ENCODE measurements at places on chromosomes 12 and 14. TPM values are rescaled to one million over a fixed set of nuclear protein-coding genes. Genes with fewer than 3 reads are reported as not detected.

DNA sequence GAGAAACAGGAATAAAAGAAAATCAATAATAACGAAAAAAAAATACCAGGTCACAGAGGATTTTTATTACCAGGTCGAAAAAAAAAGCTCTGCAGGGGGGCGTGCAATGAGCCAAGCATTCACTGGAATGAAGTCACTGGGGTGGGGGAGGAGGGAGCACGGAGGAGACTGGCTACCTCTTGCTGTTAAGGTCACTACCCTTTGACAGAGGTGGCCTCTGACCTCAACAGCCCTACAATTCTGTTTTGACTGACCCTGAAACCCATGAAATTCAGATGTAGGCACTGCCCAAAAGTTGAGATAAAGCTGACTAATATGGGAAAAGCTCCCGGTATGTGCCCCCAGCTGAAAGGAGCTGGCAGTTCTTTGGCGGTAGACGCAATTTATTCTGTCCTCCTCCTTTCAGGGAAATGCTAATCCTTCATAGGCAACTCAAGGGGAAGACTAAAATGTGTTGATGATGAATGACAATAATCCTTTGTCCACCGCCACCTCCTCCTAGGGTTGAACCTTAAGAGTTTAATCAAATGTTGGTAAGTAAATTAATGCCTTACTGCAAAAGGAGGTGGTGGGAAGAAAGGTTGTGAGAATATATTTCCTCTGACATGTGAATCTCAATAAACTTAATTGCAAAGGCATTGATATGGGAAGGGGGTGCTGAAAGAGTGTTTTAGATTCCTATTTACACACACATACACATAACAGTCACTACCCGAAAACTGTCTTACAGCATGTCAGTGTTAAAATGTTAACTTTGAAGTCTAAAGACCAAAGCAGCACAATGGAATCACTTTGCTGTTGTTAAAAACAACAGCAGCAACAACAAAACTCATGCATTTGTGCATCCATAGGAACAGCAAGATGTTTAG lies 6.3 kb upstream of the RIC8B start:
- no peak overlapping the region for H3K27ac ChIP-seq
- no peaks in the 10 kb centered on the region for H3K36me3 ChIP-seq
- peaks cover 14% of the 10 kb centered on the region for H3K27me3 ChIP-seq
- H3K4me3 ChIP-seq, result no peak overlapping the region

DNA sequence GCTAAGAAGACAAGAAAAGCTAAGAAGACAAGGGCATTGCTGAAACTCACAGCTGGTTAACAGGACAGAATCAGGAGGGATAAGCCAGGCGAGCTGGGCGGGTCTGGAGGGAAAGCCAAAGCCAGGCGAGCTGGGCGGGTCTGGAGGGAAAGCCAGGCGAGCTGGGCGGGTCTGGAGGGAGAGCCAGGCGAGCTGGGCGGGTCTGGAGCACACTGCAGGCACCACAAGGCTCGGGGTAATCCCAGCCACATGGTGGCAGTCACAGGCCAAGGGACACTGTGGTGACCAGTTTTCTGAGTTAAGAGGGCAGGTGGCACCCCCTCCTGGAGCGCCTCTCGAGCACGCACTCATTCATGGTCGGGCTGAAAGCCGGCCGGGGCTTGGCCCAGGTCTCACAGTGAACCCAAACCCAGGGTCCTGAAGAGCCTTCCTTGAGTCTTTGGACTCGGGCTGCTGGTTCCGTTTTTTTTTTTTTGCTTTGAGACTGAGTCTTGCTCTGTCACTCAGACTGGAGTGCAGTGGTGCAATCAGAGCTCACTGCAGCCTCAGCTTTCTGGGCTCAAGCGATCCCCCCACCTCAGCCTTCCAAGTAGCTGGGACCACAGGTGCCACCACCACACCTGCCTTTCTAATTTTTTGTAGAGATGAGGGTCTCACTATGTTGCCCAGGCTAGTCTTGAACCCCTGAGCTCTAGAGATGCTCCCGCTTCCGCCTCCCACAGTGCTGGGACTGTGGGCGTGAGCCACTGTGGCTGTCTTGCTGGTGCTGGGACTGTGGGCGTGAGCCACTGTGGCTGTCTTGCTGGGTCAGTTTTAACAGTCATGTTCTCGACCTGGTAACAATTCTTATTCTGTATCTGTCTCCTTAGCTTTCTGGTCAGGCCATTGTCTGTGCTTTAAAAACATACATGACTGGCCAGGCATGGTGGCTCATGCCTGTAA lies 40.2 kb downstream of the HSP90AA1 start:
- DNase-seq, result no peak
- no peak overlapping the region for H3K4me3 ChIP-seq
- H3K36me3 ChIP-seq, result peaks cover 58% of the 10 kb centered on the region
- H3K4me1 ChIP-seq, result no peaks in the 10 kb centered on the region
- H3K27ac ChIP-seq, result no peak overlapping the region

DNA sequence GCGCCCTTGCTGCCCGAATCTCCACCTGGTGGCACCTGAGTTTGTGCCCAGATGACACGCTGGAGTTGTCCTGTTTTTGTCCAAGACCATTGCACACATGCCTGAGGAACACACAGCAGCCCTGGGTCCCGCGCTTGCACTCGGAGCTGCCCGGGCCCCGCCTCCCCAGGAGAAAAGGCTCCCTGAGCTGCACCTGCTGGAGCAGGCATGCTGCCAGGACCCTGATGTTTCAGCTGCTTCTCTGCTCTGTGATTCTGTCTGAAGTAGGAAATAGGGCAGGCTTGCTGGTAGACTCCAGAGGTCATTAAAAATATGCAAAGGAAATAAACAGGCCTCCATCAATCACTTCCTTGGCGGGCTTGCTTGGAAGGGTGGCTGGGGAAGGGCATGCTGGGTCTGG lies 271.6 kb downstream of the CACNA1C start:
- DNase-seq, result no peak
- no peaks in the 10 kb centered on the region for H3K36me3 ChIP-seq
- no peak overlapping the region for H3K27ac ChIP-seq
- no peaks in the 10 kb centered on the region for H3K4me1 ChIP-seq
- peaks cover 11% of the 10 kb centered on the region for H3K27me3 ChIP-seq

- H3K27ac ChIP-seq, result peak overlapping the region; percentile 98
- DNase-seq, result peak; percentile 33
- H3K4me3 ChIP-seq, result peak overlapping the region; percentile 58
- H3K4me1 ChIP-seq, result peaks cover 59% of the 10 kb centered on the region
- peaks cover 8% of the 10 kb centered on the region for H3K36me3 ChIP-seq
Measured at GRCh38 chr12:108691998-108692808, 39.1 kb downstream of the CORO1C start.

DNA sequence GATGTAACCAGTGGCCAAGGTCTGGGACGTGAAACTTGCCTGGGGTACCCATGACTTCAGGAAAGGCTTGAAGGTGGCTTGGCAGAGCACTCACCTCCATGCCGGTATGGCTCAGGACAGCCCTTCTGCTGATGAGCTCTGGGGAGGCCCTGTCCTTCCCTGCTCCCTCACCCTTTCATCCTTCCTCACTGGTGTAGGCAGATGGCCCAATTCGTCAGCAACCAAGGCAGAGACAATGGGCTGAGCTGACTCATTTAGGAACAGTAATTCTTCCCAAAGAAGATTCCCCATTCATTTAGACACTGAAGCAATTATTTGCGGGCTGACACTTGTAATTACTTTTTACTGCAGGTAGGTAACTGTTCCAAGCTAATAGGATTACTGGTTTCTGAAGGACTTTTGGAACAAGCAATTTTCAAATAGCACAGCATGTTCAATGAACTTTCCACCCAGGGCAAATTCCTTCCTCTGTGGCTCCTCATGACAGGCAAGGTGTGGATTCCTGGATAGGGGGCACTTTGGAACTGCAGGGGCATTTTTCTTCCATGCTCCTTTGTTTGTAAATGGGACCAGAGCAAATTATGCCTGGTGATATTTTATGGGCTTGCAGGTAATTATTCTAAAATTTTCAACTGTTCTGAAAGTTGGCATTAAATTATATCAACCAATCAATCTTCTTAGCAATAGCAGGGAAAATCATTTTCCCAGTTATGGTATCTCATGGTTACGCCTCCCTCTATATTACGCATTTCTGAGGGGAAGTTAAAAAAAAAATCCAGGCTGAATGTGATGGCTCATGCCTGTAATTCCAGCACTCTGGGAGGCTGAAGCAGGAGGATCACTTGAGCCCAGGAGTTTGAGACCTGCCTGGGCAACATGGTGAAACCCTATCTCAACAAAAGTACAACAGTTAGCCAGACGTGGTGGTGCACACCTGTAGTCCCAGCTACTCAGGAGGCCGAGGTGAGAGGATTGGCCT lies 24.1 kb upstream of the NRDE2 start:
- DNase-seq, result no peak
- peaks cover 4% of the 10 kb centered on the region for H3K4me1 ChIP-seq
- no peak overlapping the region for H3K4me3 ChIP-seq
- H3K27me3 ChIP-seq, result no peaks in the 10 kb centered on the region
- H3K36me3 ChIP-seq, result no peaks in the 10 kb centered on the region
- no peak overlapping the region for H3K27ac ChIP-seq

DNA sequence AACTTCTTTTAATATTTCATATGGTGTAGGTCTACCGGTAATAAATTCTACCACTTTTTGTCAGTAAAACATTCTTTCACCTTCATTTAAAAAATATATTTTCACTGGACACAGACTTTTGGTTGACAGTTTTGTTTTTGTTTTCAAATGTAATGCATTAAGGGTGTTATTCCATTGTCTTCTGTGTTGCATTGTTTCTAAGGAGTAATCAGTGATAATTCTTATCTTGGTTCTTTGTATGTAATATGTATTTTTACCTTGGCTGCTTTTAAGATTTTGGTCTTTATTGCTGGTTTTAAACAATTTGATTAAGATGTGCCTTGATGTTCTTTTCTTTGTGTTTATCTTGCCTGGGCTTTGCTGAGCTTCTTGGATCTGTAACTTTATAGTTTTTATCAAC lies 4.1 kb downstream of the MAP1LC3B2 start:
- H3K4me1 ChIP-seq, result peaks cover 23% of the 10 kb centered on the region
- no peak overlapping the region for H3K4me3 ChIP-seq
- no peaks in the 10 kb centered on the region for H3K27me3 ChIP-seq
- H3K27ac ChIP-seq, result no peak overlapping the region
- no peak for DNase-seq

GRCh38 chr14:28083389-28083788 lies 683.2 kb upstream of the FOXG1 start:
- H3K4me3 ChIP-seq, result no peak overlapping the region
- H3K27ac ChIP-seq, result no peak overlapping the region
- DNase-seq, result no peak
- H3K4me1 ChIP-seq, result no peaks in the 10 kb centered on the region

- DNase-seq, result no peak
- no peaks in the 10 kb centered on the region for H3K27me3 ChIP-seq
- H3K4me3 ChIP-seq, result no peak overlapping the region
- no peaks in the 10 kb centered on the region for H3K4me1 ChIP-seq
Measured at GRCh38 chr12:89657066-89657465, 51.6 kb downstream of the ATP2B1 start.

DNA sequence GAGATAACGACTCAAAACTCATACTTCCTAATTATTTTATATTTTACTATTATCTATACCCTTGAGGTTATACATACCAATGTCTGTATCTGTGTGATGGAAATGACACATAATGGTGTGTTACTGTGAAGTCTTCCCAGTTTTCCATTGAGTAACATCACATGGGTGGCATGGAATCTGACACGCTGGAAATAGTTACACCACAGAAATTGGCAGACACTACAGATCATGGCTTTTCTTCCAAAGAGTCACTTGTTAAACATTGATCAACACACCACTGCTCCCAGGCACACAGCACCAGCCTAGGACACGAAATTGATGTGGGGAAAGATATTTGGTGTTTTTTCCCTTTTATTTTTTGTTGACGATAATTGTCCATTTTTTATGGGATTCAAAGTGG lies 33.0 kb upstream of the VWF start:
- no peaks in the 10 kb centered on the region for H3K36me3 ChIP-seq
- H3K4me3 ChIP-seq, result no peak overlapping the region

DNA sequence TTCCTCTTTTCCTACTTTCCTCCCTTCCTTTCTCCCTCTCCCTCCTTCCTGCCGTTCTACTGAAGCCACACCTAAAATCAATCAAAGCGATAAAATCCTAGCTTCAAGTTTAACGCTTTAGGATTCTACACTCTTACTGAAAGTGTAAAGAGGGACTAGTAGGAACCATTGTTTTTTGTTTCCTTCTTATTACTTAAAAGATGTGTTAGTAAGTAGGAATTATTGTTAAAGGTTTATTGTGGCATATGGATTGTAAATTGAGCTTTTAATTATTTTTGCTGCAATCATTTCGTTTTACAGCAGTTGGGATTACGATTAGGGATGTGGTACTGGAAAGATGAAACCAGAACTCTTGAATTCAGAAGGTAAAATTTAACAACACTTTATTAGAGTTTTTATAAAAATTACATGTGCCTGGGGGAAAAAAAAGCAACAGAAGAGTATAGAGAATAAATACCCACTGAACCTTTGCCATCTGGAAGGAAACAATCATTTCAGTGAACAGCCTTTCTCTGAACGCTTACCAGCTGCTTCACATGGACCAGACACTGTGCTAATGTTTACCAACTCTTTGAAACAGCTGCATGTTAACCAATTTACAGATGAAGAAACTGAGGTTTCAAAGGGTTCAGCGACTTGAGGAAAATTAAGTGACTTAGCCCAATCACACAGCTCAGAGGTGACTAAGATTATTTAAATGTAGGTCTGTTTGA lies 1.0 kb downstream of the PPP1R36 start:
- no peak for DNase-seq
- no peaks in the 10 kb centered on the region for H3K36me3 ChIP-seq
- H3K27me3 ChIP-seq, result no peaks in the 10 kb centered on the region
- H3K4me3 ChIP-seq, result no peak overlapping the region

DNA sequence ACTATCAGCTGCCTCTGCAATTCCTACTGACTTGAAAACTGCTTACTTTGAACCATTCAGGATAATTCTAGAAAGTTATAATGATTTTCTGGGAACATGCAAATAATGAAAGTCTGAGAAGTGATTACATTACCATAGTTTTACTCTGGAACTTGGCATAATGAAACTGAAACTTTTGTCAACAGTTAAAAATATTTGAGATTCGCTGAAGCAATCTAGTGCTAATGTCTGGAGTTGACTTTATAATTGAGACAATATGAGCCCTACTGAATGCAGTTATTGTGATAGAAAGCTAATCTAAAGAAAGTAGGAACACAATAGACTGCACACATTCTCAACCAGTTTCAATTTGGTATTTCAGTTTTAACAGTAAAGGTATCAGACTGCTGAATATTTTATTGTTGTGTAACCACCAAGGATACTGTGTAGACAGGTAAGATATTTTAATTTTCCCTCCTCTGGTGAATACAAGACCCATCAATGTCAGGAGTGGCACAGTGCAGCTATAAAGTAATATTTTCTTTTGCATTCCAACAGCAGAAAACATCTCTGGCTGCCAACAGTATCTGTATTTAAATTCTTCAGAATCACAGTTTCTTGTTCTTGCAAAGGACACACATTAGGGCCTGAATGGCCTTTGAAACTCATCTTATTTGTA lies 483.5 kb downstream of the ATP23 start:
- no peak for DNase-seq
- H3K4me3 ChIP-seq, result peak overlapping the region; percentile 51
- no peaks in the 10 kb centered on the region for H3K27me3 ChIP-seq
- H3K27ac ChIP-seq, result peak overlapping the region; percentile 80
- peaks cover 40% of the 10 kb centered on the region for H3K4me1 ChIP-seq
- no peaks in the 10 kb centered on the region for H3K36me3 ChIP-seq

- peak overlapping the region; percentile 40 for H3K27ac ChIP-seq
- DNase-seq, result no peak
- H3K4me1 ChIP-seq, result peaks cover 10% of the 10 kb centered on the region
- H3K36me3 ChIP-seq, result no peaks in the 10 kb centered on the region
- H3K27me3 ChIP-seq, result no peaks in the 10 kb centered on the region
- peak overlapping the region; percentile 42 for H3K4me3 ChIP-seq
Measured at GRCh38 chr12:127165567-127166392, 1101.2 kb upstream of the TMEM132C start.

- H3K4me1 ChIP-seq, result peaks cover 12% of the 10 kb centered on the region
- H3K36me3 ChIP-seq, result no peaks in the 10 kb centered on the region
- H3K4me3 ChIP-seq, result no peak overlapping the region
- DNase-seq, result no peak
Measured at GRCh38 chr12:124179936-124180607, 114.8 kb upstream of the RFLNA start.

KIF5A gene
- 0.05 TPM for polyA plus RNA-seq

SGPP1 gene
- 17.6 TPM for polyA plus RNA-seq

TMEM63C gene
- 1.5 TPM for polyA plus RNA-seq
